CD4-positive, alpha-beta T cell treated with Interleukin-15 for 4 hours (primary cell): ENCODE measurements at places on chromosomes 1 and 21.

DNA sequence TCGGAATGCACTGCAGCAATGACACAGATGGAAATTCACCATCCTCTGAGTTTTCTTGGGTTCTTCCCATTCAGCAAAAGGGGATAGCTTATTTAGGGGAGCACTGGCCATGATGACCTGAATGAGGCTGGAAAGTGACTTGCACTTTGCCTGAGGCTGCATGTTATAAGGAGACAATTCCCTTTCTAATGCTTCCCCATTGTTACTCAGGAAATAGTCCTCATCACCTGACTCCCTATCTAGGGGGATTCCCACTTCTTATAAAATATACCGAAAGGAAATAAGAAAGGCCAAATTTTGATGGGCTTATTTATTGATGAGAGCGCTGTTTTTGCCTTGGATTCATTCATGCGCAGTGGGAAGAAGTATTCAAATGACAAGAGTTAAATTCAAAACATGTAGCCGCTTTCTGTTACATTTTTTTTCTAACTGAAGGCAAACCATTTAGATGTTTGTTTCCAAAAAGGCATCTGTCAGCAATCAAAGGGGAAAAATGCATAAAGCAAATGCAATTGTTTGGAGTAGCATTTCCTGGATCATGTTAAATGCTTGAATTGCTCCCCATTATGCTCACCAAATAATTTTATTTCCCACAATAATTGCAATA, 220.3 kb upstream of the NFIA start:
- DNase-seq = no peak

GRCh38 chr1:199756066-199756465, 271.4 kb upstream of the NR5A2 start:
- DNase-seq = no peak

DNA sequence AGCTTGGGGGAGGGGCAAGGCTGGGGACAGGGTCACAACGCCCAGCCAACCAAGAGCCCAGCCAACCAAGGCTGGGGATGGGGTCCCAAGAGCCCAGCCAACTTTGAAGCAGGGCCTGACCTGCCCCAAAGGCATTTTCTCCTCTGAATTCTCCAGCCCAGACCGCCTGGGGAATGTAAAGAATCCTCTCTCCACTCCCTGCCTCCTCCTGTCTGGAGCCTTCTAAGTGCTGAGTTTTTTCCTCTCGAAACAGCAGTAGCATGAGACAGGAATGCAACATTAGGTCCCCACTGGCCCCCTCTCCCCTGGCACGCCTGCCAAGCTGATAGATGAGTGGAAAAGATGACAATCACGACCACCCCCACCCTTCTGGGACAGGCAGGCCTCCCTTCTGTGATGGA, 17.0 kb downstream of the C1orf198 start:
- no peak for DNase-seq

- DNase-seq = no peak
These were observed 36.9 kb upstream of the PADI2 start for GRCh38 chr1:17156108-17156507.

DNA sequence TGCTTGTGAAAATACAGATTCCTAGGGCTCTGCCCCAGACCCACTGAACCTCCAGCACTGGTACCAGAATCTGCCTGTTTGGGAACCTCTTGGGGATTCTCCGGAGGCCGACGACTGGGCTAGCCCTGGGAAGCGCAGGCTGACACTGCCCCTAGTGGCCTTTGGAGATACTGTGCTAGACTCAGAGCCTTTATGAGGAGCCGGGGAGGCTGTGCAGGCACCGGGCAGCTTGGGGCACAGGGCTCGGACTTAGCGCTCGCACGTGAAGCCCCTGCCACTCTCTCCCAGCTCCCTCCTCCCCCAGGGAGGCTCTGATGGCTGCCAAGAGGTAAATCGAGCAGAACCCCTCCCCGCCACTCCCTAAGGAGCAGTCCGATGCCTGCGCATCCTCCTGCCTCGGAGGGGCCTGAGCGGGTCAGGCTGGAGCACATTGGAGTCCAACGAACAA, 144.6 kb upstream of the TNR start:
- DNase-seq = no peak

DNA sequence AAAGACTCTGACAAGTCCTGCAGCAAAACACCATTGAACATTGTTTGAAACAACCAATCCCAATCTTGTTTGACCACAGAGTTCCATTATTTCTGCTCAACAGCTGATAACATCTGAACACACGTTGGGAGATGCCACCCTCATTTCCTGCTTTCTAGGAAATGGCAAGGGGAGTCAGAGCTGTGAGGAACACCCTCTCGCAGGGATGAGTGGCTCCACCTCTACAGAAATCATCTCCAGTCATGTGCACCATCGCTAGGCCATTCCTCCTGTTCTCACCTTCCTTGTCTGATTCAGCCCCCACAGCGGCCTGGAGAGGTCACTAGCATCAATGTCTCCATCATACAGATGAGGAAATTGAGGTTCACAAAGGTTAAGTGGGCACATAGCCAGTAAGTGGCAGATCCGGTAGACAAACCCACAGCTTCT, 22.4 kb upstream of the RUNX3 start:
- peak; percentile 66 for DNase-seq
